ENCODE measurements at places on chromosomes 2 and 18.
A peak's percentile ranks its signal among the peaks of the same experiment; 100 is the strongest.

- DNase-seq: no peak
Measured at GRCh38 chr2:196018037-196018436, 50.6 kb downstream of the DNAH7 start.

DNA sequence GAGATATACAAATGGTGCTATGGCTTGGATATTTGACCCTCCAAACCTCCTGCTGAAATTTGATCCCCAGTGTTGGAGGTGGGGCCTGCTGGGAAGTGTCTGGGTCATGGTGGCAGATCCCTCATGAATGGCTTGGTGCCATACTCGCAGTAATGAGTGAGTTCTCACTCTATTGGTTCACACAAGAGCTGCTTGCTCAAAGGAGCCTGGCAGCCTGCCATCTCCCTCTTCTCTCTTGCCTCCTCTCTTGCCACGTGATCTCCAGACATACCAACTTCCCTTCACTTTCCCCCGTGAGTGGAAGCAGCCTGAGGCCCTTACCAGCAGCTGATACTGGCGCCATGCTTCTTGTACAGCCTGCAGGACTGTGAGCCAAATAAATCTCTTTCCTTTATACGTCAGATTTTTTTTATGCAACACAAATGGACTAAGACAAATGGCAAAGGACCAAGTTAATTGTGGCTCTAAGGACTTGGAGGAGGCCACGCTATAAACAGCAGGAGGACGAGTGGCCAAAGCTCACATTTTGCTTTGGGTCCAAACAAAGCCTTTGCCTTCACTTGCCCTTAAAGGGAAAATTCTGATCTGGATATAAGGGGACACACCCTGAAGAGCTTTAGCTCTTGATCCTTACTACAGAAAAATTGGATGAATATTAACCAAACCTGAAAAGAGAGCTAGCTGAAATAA is 214.7 kb downstream of the SS18 start:
- peak; percentile 20 for DNase-seq

GRCh38 chr18:79403723-79404566 is 8.2 kb downstream of the NFATC1 start:
- no peak for DNase-seq

DNA sequence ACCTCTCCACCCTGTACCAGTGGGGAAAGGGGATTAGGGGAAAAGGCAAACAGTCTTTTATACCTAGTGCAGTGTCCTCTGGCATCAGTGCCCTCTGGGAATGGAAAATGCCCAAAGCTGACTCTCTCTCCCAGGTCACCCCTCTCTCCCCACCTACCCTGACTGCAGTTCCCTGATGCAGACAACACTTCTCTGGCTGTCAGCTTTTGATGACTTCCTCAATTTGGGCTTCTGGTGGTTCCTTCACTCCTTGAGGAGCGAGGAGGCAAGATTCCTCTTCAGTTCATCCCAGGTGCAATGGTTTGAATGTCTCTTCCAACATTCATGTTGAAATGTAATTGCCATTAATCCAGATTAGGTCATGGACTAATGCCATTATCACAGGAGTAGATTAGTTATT is 19.7 kb upstream of the PPM1B start:
- DNase-seq: no peak

DNA sequence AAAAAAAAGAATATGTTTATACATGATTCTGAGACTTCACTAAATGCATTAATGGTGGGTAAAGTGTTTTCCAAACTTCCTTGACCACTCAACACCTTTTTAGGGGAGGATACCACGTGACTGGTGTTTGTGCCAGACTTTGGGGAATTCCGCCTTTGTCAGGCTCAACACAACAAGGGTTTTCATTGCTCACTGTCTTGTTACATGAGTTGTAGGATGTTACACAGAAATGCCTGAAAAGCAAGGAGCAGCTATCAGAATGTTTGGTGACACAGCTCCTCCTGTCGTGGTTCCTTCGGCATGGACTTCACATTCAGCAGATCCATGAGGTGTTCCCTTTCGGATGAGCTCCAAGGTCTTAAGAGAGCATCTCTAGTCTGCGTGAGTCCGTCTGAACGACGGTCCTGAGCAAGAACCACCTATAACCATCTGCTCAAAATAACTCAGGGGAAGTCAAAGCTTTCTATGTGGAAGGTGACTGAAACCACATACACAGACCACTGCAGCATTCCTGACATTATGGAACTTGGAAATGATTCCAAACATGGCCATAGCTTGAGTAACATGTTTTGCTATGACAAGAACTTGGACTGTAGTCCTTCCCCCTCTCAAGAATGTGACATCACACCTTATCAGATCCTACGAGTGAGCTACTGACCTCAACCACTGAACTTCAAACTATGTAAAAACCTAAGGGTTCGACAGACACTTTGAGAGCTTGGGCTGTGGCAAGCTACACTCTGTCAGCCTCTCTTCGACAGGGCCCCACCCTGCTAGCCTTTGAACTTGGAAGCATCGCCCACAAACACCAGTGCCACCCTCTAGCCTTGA is 57.5 kb downstream of the MCFD2 start:
- DNase-seq: peak; percentile 74
